Hepatic stellate cell (primary cell): ENCODE measurements at places on chromosomes 2 and 18.

GRCh38 chr2:241777686-241778627 lies 1.3 kb downstream of the GAL3ST2 start:
- DNase-seq, result no peak

- no peak for DNase-seq
Observed at GRCh38 chr18:74841248-74841647, 243.6 kb downstream of the ZNF407 start.

DNA sequence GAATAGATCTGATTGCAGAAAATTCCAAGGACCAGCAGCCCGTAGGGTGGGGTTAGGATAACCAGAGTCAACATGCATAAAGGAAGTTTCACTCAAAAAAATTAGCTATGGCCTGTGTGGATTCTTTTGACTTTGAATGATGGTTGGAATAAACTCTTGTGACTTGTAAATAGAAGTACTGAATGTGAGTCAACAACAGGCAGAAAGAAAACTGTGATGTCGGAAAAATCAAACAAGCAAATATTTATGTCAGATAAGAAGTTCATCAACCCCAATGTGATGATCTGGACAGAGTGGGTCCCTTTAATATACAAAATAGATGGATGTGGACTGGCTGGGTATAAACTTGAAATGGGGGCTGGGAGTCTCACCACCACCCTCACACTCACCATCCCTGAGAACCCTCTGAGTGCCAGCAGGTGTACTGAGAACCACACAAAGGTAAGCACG lies 68.4 kb downstream of the TIMM21 start:
- no peak for DNase-seq

- DNase-seq, result no peak
Observed at GRCh38 chr2:234869969-234870368, 81.8 kb upstream of the SH3BP4 start.

GRCh38 chr2:27155069-27155520 lies 6.3 kb downstream of the TCF23 start:
- DNase-seq, result no peak

GRCh38 chr2:15812187-15812780 lies 128.1 kb upstream of the MYCN start:
- DNase-seq, result no peak

- DNase-seq, result no peak
Observed at GRCh38 chr2:111622859-111623258, 261.1 kb downstream of the ANAPC1 start.

DNA sequence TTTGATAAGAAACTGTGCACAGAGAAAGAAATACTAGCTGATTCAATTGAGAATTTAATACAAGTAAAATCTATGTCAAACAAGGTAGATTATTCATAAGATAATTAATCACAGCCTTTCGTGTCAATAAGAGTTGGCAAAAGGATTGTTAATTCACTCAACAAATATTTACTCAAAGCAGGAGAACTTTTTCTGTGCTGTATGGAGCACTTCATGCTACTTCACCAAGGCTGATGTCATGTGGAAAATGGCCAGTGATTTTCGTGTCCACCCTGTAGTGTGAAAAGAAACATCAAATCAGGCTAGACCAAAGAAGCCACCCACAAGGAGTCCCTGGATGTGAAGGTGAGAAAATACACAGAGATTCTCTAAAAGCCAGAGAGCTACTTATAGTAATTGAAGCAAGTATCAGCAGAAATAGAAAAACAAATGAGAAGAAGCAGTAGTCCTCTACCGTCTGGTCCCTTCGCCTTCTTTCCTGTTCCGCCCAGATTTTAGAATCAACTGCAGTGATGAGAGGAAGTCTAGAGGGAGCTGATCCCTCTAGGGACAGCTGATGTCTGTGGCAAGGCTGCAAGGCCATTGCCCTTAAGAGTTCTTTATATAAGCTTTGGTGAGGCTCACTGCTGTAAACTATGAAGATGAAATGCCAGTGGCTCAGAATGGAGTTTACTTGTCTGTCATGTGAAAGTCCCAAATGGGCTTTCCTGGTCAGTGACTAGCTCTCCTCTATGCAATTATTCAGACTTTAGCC lies 201.3 kb upstream of the APCDD1 start:
- no peak for DNase-seq

DNA sequence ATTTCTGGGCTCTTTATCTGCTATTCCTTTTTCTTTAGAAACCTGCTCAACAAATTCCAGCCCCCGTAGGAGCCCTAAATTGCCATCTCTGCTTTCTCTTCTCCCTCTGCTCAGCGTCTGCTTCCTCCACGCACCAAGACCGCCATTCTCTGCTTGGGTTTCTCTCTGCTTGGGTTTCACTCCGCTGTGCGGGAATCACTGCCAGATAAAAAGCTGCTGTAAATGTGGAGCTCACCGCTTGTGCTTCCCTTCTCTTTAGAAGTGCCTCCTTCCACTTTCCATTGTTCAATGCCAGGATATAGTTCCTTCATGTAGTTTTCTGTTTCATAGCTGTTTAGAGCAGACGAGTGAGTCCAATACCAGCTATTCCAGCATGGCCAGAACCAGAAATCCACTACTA lies 45.9 kb downstream of the TMEM237 start:
- no peak for DNase-seq

GRCh38 chr2:231715499-231715837 lies 7.1 kb downstream of the PTMA start:
- no peak for DNase-seq

- no peak for DNase-seq
Observed at GRCh38 chr18:25097569-25098056, 254.4 kb downstream of the ZNF521 start.

DNA sequence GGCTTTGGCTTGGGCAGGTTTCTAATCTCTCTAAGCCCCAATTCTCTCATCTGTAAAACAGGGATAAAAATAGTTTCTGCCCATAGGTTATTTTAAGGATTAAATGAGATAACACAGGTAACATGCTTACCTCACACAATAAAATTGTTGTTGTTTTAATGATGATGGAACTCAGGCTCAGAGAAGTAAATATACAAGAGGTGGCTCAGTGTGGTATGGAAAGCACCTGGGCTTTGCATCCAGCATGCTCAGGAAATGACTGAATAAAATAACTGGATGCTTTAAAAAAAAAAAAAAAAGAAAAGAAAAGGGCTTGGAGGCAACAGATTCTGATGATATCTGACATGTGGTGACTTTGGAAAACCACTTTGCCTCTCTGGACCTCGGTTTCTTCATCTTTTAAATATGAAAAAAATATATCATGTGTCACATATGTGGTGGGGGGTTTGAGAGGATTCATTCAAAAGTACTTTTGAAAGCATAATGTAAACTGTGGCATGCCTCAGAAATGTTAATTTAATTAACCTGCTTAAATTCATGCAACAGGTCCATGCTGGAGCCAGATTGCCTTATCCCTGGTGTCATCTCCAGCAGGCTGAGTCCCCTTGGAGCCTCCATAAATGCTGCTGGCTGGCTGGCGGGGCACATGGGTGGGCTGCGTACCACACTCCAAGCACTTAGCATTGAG lies 112.8 kb upstream of the CDC42EP3 start:
- DNase-seq, result no peak

GRCh38 chr2:28071221-28071620 lies 180.7 kb downstream of the BABAM2 start:
- DNase-seq, result no peak

DNA sequence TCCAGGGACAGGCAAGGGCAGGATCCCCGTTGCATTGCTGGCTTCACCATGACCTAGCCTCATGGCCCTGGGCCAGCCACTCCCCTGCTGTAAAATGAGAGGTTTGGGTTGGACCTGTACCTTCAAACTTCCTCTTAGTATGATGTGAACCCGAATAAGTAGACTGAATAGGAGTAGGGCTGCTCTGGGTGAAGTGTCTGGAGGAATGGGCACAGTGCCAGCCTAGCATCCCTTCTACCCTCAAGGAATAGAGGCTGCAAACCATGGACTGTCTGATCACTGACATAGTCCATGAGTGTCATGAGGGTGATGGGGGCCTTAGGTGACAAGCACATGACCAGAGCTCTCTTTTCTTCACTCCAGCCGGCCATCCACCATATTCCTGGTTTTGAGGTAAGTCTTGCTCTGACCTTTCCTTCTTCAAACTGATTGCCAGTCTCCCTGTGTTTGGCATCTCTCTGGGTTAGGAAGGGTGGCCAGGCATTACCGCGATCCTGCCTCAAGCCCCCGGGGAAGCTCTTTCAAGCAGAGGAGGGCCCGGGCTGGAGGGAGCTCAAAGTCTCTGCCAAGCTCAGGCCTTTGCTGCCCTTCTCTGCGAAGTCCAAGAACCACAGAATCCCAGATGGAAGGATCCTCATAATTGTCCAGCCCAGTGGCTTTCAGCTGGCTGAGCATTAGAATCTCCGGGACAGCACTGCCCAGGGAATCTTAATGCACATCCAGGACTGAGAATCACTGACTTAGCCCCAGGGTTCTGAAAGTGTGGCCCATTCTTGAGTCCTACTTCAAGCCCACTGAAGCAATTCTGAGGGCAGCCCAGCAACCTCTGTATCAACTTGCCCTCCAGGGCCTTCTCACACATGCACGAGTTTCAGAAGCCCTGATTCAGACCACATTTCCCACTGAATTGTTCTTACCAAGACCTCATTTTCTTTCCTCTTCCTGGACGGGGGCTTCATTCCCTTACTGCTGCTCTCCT lies 148.1 kb downstream of the DYSF start:
- no peak for DNase-seq

DNA sequence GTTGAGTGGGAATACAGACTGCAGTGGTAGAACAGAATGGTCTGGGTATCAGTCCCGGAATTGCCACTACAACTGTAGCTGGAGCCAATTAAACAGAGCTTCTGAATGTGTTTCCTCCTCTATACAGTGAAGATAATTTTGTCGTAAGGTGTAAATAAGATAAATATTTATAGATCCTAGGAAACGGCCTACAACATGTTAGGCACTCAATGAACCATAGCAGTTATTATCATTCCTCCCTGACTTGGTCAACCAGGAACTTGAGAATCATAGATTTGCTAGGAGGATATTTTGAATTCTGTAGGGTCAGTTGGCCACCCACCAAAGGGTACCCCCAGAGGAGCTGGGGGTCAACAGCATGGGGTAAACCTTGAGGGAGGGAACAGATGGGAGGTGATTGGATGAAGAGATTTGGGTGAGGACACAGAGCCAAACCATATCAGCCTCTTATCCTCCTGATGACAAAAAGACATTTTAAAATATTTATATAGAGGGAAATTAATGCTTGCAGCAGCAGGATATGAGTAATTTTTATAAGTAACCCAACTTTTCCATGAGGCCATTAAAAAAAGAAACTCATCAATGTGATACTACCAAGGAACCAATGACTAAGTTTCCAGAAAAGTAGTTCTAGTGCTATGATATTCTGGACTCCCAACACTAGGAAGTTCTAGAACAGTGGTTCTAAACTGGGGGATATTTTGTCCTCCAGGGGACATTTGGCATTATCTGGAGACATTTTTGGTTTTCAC lies 4.0 kb downstream of the DHRS9 start:
- no peak for DNase-seq

GRCh38 chr2:239839306-239839705 lies 185.8 kb downstream of the NDUFA10 start:
- DNase-seq, result no peak

GRCh38 chr2:24435391-24436316 lies 55.4 kb upstream of the NCOA1 start:
- peak; percentile 15 for DNase-seq

DNA sequence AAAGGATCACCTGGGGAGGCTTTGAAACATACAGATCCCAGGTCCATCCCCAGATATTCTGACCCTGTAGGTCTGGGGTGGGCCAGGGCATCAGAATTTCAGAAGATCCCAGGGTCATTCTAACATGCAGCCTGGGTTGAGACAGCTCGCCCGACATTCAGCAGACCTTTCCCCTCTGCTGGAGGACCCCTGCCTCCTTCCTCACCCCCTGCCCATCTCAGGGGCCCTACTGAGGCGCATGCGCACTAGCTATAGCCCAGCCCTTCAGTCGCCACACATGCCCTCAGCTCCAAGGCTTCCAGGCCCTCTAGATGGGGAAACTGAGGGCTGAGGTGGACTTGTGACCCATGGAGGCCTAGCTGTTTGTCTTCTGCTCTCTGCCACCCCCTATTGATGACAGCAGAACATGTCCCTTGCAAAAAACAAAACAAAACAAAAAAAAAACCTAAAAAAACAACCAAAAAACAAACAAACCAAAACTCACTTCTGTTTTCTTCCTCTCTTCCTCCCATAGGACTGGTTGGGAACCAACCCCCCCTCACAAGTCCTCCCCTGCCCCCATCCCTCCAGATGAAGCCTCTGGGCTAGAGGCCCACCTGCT lies 91.3 kb downstream of the ZBTB7C start:
- DNase-seq, result no peak

- DNase-seq, result no peak
Observed at GRCh38 chr2:218152777-218153176, 14.0 kb downstream of the CXCR1 start.

DNA sequence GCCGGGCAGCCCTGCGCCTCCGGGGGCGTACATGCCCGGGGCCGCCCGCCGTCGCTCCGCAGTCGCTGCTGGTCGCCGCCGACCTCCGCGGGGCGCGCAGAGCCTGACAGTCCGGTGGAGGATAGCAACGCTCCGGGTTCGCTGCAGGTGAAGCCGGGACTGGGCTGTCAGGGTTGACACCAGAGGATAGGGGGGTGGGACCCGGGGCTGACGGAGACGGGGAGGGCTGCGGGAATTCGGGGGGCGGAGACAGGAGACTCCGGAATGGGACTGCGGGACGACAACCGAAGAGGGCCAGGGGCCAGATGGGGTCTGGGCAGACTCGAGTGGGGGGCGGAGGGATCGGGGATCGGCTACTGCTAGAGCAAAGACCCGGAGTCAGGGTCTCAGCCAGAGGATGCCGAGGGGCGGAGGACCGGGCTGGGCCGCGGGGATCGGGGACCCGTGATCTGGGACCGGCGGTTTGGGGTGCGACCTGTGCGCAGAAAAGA lies 403 bp downstream of the TMEM127 start:
- DNase-seq, result peak; percentile 59

DNA sequence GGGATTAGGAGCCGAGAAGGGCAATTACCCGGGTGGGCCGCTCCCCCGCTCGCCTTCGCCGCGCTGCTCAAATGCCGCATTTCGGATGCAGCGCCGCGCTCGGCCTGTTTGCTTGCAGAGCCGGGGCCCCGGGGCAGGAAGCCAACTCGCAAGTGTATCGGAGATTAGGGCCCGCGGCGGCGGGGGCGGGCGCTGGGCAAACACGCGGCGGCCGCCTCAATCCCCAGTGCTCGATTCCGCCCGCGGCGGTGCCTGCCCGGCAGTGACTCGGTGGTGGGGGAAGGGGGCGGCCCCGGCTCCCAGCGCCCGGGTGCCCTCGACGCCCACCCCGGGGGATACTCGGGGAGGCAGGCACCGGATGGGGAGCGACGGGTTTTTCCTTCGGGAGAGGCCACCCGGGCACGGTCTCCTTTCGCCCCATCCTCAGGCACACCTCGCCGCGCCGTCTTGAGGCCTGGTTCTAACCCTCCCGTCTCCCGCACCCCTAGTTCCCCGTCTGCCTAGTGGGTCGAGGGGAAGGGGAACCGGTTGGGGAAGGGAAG lies 26.6 kb upstream of the NOTO start:
- peak; percentile 68 for DNase-seq

DNA sequence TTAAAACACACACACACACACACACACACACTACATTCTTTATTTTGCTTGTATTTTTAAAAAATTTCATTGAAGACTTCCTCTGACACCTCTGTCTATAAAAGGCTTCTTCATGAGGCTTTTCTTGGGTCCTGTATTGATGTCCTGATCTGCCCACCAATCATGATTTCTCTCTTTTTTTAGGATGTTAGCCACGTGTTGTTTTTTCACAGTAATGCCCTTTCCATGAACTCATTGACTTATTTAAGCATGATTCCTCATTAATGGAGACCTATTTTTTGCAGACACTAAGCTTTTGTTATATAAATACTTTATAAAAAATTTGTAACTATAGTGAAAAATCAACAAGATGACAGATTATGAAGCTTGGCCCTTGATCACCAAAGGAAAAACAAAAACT lies 173.8 kb upstream of the CNTNAP5 start:
- no peak for DNase-seq

- DNase-seq, result no peak
Observed at GRCh38 chr2:236662231-236663185, 92.9 kb downstream of the ACKR3 start.
